ENCODE measurements at places on chromosomes 13 and 19.

- DNase-seq = no peak
Measured at GRCh38 chr13:90201676-90202460, 1145.6 kb upstream of the MIR17HG start.

- no peak for DNase-seq
Measured at GRCh38 chr19:6712692-6713670, 7.5 kb downstream of the C3 start.

DNA sequence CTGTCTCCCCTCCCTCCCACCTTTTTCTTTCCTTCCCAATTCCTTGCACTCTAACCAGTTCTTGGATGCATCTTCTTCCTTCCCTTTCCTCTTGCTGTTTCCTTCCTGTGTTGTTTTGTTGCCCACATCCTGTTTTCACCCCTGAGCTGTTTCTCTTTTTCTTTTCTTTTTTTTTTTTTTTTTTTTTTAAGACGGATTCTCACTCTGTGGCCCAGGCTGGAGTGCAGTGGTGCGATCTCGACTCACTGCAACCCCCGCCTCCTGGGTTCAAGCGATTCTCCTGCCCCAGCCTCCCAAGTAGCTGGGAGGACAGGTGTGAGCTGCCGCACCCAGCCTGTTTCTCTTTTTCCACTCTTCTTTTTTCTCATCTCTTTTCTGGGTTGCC is 6.9 kb downstream of the MYADM start:
- DNase-seq = no peak

DNA sequence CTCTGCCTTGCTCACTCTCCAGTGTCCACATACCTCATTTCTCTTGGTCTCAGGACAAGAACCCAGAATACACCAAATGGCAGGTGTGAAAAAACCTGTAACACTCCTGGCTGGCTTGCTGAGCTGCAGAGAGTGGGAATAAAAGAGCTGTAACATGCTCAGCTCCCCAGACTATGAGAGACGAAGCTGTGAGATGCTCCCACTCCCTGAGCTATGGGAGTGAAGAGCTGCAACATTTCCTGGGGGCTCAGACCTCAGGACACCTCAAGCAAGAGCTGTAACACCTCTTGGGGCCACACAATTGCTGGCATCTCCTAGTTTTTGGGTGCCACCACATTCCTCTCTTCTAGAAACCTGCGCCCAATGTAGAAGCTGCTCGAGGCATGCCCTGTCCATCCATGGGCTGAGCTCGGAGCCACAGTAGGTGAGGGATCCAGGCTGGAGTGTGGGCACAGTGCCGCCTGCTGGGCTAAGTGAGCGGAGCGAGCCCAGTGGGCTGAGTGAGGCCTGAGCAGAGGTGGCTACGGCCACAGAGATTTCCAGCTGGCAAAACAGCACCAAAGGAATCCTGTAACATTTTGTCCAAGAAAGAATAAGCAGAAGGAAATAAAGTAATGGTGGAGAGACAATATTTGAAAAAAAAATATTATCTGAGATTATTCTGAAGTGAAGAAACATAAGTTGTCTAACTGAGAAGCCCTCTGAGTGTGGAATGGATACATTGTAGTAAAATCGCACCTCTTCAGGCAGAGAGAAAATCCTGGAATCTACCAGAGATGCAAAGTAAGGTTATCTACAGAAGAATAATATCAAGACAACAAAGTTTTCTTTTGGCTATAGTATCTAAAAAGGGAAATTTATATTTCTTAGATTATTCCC is 186.2 kb upstream of the PCDH9 start:
- no peak for DNase-seq

GRCh38 chr13:94296471-94296870 is 183.0 kb downstream of the DCT start:
- DNase-seq = no peak

DNA sequence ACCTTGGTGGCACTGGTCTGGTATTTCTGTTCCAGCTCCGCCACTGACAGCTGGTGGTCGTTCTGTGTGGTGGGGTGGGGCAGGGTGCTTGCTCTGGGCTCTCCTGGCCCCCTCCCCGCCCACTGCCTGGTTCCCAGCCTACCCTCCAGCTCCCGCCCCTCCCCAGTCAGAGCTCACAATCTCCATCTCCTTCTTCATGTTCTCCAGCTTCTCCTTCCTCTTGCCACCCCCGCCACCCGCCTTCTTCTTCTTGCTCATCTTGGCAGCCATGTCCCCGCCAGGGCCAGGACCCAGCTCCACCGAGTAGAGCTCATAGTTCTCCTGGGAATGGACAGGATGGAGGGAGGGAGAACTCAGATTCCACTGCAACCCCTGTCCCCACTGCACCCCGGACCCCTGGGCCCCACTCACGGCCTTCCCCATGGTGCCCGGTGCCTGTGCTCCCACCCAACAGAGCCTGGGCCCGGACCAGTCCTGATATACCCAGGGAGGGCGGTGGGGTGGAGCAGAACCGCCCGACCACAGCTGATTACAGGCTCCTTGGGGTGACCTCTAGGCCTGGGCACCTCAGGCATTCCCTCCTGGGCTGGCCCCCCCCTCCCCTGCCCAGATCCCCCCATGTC is at the start of gene ATP4A:
Gene ATP4A (minus strand): TSS at position 452 of the 623 bp plus-strand sequence. CDS start 29 bp downstream, at position 423.
- DNase-seq = no peak

- no peak for DNase-seq
Measured at GRCh38 chr13:34523406-34523805, 418.7 kb upstream of the NBEA start.

- DNase-seq = no peak
Measured at GRCh38 chr13:51111174-51111573, at the start of gene C13orf42. C13orf42 (minus strand) TSS chr13:51111274; CDS start chr13:51111209, 65 bp downstream.

- no peak for DNase-seq
Measured at GRCh38 chr19:48695743-48696352, at the start of gene FUT2. FUT2 (plus strand) TSS chr19:48695971; CDS start chr19:48702957, 6,986 bp downstream.

DNA sequence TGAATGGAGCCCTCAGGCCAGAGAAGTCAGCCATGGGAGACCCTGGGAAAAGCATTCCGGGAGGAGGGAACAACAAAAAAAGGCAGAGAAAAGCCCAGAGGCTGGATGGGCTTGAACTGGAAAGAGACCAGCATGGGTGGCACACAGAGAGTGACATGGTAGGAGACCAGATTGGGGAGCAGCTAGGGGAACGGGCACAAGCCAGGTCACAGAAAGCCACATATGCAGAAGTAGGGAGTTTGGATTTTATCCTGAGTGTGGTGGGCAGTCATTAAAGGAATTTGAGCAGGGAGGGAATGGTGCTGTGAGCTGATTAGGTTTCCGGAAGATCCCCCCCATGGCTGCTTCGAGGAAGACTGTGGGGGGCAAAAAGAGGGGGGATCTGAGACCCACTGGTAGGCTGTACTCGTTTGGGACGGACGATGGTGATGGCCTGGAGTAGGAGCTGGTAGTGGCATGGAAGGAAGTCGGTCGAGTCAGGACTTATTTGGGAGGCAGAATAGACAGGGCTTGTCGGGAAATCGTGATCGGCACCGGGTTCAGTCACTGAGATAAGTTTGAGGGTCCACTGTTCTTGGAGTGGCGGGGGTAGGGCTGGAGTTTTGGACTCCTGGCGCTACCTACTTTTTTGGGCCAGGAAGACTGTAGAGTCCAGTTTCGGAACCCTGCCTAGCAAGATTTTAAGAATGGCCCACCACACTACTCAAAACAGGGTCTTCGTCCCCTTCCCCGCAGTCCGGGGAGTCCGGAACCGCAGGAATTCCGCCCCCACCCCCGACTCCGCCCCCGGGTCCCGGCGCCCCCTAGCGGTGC is 949 bp downstream of the SERTAD1 start:
- DNase-seq = no peak

DNA sequence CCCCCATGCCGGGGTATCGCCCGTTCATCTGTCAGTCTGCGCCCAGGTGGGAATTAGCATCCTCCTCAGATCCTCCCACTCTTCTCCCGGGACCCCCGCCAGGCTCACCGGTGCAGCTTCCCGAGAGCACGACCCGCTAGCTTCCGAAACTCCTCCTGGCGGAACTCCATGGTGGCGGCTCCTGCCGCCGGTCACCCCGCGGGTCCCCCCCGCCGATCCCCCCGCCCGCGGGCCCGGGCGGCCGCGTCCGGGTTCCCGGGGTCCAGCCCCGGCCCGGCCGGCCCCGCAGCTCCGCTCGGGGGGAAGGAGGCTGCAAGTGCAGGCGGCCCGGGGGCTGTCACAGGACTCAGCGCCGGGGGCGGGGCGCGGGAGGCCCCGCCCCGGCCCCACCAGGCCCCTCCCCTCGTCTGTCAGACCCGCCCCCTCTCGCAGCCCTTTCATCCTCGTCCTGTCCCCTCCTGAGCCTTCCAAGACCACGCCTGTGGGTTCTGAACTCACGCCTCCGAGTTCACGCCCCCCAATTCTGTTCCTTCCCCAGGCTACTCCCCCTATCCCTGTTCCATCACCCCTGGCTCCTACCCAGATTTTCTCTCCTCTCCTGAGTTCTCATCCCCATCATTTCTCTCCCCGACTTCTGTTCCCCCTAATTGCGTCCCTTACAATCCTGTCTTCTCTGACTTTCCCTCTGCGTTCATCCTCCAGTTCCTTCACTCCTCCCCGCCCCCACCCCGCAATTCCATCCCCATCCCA is at the start of gene SLC17A7:
Gene SLC17A7 (minus strand): TSS at position 318 of the 750 bp plus-strand sequence. CDS start 148 bp downstream, at position 170.
- DNase-seq = no peak

DNA sequence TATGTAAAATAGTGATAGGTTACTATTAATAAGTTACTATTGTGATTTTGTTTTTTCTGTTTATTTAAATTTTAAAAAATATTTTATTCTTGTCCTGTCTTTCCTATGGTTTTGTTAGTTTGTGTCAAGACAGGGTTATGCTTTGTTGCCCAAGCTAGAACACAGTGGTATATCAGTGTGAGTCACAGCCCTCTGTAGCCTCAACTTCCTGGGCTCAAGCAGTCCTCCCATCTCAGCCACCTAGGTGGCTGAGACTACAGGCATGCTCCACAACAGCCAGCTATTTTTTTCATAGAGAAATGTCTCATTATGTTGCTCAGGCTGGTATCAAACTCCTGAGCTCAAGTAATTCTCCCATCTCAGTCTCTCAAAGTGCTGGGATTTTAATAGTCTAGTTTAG is 99.5 kb downstream of the ZNF675 start:
- DNase-seq = no peak

DNA sequence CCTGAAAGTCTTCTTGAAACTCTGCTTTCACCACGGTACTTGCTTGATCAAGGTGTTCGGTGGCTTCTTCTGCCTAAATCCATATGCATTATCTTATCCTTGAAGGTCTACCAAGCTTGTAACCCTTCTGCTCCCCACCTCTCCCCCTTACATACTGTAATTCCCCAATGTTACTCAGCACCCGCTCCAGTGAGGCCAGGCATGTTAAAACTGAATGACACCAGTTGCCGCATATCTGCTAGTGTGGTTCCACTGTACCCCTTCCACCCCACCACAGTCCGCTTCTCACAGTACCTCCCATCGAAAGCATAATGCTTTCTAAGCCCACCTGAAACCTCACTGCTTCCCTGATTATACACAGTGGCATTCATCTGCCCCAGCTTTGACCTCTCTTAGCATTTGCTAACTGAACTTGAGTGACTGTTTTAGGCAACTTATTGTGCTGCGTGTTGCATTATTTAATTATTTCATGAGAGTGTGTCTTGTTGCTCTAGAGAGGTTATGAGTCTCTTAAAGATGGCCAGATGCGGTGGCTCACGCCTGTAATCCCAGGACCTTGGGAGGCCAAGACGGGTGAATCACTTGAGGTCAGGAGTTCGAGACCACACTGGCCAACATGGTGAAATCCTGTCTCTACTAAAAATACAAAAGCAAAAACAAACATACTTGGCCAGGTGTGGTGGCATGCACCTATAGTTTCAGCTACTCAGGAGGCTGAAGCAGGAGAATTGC is 87.6 kb upstream of the MBNL2 start:
- DNase-seq = no peak

DNA sequence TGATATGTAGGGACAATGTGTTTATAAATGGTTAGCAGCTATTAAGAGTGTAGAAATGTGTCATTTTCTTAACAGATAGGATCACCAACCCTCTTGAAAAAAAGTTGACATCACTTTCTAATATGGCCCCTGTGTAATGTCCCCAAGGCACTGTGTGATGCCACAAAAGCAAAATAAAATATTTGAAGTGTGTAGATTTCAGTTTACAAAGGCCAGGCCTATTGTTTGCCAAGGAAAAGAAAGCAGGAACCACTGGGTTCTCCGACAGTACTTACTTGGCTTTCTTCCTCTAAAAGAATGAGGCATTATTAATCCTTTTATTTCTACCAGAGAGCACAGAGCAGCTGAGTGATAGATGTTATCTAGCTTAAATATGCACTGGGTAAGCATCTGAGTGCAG is 10.5 kb upstream of the GJA3 start:
- no peak for DNase-seq

DNA sequence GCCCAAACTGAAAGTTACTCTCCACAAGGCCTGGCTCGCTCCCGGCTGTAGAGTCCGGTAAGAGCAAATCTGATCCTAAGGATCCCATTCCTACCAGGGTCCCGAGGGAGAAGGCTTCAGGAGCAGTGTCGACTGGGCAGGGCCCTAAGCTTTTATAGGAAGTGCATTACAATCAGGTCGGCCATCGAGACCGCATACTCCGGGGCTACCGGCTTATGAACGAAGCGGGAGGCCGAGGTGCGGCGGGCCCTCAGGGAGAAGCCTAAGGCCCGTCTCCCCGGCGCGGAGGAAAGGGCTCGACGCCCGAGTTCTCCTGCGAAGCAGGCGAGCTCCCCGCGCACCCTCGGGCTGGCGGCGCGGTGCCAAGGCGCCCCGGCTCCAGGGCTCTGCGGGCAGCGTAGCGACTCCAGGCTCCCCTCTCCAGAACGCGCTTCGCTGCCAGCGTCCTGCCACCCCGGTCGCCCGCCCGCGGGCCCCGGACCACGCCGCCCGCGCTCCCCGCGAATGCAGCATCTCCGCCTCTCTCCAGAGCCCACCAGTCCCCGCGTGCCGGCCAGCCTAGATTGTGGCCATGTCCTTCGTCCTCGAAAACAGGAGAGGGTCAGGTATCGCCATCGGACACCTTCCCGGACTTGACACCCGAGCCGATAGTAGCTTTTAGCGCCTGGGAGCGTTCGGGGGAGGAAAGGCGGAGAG is 1.4 kb downstream of the EFNB2 start:
- DNase-seq = no peak

- no peak for DNase-seq
Measured at GRCh38 chr13:41496420-41497234, 39.3 kb downstream of the RGCC start.

GRCh38 chr13:45055198-45055901 is 65.0 kb upstream of the GTF2F2 start:
- no peak for DNase-seq

- DNase-seq = no peak
Measured at GRCh38 chr13:32902874-32903273, 113.3 kb upstream of the KL start.

DNA sequence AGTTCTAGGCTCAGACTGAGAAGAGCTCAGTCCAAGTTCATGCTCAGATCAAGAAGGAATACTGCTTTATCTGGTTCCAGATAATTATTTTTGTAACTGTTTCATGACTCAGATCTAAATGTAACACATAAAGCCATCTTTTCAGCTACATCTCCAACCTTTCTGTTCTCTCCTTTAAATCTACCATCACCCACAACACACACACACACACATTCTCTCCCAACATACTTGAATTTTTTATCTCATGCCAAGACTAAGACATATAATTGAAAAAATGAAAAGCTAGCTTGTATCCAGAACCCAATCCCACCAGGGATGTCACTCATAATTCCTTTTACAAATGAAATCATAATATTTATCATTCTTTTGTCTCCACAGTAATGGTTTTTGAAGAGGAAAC is 7.6 kb downstream of the KATNAL1 start:
- no peak for DNase-seq

Measured in activated CD8-positive, alpha-beta memory T cell treated with anti-CD3 and anti-CD28 coated beads for 1 hour (primary cell).